ENCODE measurements at places on chromosomes 6 and 20.

DNA sequence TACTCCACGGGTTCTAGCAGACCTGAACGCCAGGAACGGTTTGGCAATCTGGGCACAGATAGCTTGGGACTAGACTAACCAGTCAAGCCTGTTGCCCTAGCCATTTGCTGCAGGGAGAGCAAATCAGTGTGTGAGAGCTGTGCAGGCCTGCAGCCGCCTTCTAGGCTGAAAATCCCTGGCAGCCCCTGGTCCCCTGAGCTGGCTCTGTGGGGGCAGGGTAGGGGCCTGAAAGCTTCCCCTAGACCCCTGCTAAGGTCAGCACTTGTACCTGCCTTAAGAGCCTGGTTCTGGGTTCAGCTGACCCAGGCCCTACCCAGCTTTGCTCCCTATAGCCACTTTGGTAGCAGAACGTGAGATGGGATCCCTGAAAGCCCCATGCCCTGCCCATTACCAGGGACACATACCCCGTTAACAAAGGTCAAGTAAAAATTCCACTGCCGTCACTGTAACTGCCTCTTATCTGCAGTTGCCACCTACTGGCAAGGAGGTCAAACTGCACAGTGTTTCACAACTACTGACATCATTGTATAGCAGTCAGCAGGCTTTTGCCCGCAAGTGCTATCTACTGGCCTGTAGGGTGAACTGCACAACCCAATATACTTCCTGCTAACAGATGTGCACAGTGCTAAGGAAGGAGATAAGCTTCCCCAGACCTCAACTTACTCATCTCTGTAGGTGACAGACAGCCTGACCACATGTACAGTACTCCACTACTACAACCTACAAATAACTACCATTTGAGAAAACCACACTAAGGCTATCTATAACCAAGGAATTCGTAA lies 95.1 kb upstream of the OLIG3 start:
- no peak for DNase-seq

GRCh38 chr6:137762168-137763090 lies 104.6 kb upstream of the TNFAIP3 start:
- DNase-seq, result no peak

GRCh38 chr20:53021934-53022333 lies 49.8 kb downstream of the TSHZ2 start:
- no peak for DNase-seq

- DNase-seq, result no peak
These were observed 646 bp downstream of the RPS6KA2 start for GRCh38 chr6:166626177-166627032.

DNA sequence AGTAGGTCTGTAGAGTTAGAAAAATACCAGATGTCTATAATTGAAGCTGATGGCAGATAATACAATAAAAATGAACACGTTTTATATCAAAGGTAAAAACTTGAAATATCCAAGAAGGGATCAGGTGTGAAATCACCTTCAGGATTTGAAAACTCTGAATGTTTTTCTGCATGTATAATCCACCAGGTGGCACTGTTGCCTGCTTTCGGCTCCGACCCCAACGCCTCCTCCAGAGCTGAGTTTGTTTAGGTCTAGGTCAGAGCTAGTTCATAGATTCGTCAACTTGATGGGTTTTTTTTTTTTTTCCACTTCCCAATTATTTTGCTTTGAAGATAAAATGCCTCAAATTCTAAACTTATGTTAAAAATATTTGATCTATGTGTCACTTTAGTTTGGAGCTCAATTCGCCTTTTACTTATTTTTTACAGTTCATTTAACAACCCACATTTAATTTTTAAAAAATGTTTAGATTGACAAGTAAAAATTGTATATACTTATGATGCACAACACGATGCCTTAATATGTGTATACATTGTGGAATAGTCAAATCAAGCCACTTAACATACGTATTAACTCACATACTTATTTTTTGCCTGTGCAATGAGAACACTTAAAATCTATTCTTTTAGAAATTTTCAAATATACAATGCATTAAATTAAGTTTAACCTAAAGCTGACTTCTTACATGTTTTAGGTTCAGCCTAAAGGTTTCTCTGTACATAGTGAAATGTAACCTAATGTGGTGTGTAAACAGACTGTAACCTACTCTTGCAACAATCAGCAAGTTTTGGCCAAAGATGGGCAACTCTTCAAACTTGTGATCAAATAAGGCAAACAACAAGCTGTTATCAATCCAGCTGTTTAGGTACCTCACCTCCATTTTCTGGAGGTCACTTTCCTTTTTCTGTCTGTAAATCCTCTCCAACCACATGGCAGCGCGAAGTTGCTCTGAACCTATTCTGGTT lies 39.4 kb upstream of the ENPP4 start:
- DNase-seq, result no peak

- no peak for DNase-seq
These were observed 8.0 kb upstream of the NKX2-2 start for GRCh38 chr20:21521596-21522480.

- no peak for DNase-seq
These were observed 107.9 kb upstream of the CLDN20 start for GRCh38 chr6:155155787-155156447.

DNA sequence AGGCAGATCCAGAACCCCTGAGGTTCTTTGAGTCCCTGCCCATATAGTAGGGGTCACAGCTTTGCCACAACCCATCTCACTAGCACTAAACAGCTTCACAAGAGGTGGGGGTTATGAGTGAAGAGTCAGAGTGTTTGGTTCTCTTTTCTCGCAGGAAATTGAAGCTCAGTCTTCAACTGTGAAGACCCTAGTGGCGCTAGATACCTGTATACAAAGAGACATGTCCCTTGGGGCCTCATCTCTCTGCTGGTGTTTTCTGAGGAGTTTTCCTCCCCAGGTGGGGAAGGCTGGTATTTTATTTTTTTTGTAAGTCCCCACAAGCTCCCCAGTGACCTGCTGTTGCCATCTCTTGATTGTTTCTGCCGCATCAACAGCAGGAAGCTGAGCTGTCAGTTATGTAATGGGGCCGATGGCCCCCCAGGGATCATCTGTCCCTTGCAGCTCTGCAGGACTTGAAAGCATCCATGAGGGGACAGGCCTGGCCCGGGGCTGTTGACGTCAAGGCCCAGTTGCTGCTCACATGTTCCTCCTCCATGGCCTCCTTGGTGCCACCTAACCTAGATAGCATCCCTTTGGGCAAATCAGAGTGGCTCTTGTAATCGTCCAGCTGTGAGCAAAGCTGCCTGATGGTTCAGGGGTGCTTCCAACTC lies 23.1 kb downstream of the STK35 start:
- no peak for DNase-seq

GRCh38 chr6:32933661-32934085 lies 7.2 kb downstream of the HLA-DMB start:
- DNase-seq, result peak; percentile 88

DNA sequence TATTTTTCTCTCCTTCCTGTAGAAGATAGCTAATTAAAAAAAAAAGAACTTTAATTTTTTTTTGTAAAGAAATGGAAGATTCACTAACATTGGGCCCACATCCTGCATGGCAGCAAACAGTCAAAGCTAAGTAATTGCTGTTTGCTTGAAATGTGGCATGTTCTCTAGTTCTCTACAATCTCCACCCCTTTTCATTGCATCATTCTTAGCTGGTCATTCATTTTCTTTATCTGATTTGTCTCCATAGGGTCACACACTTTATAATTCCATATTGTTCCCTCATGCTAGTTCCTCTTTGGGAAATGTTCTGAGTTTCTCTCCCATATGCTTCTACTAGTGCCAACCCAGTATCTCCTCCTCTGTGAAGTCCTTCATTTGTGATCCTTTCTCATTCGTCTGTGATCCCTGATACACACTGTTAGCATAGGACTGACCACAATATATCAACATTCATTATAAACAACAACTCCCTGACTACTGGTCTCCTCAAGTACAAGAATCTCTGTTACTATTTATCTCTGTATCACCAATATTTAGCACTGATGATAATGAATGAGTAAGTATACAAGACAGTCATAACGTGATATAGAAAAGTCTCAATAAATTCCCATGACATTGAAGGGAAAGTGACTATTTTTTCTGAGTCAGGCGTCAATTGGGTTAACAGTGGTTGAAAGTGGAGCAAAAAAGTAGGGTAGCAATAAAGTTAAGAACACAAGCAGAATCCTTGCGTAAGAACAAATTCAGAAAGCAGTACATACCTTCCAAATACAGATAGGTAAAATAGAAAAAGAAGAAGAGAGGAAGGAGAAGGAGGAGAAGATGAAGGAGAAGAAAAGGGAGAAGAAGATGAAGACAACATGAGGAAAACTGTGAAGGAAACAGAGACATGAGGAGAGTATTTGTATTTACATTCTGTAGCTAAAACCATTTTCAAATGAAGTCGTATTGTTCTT lies 33.2 kb upstream of the MYB start:
- no peak for DNase-seq

- DNase-seq, result no peak
These were observed 2.5 kb downstream of the WTAP start for GRCh38 chr6:159729598-159730331.

DNA sequence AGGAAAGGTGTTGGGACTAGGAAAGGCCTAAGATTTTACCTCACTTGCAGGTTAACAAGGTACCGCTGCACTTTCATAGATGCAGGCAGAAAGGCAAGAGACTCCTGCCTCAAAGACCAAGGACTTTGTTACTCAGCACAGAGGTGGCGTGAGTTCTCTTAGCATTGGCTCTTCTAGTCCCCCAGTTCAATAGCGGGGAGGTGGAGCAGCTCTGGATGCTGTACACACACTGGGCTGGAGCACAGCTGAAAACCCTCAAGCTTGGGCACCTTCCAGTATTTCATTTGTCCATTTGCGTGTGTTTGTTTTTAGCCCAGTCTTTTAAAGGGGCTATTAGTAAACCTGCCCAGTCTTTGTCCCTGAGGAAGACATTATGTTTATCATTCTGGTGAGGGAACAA lies 345.2 kb downstream of the FARS2 start:
- DNase-seq, result peak; percentile 63

- DNase-seq, result no peak
These were observed 129.7 kb upstream of the UFL1 start for GRCh38 chr6:96391776-96392360.

DNA sequence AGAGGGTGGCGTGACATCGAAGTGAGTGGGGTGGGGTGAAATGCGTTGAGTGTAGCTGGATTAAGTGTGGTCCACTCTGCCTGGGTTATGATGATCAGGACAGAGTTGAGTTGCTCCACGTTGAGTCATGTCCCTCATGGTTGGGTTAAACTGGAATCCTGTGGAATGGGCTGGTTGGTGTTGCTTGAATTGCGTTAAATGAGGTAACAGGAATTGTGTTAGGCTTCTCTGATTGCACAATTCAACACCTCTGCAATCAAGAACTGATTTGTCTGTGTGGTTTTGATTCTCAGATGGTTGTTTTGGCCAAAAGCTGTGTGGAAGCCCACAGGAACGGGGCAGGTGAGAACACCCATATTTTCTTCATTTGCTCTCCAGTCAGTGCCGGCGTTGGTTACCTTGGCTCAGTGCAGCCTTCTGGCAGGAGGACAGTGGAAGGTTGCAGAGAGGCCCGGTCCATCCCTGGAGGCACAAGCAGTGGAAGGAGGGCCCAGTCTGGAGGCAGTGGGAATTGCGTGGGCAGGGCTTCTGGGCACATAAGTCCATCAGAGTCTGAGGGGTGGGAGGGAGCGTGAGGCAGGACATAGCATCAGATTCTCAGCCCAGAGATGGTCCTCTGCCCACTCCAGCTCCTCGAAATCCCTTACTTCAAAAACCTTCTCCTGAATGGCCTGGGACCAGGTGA lies 11.6 kb downstream of the NOTCH4 start:
- peak; percentile 53 for DNase-seq

GRCh38 chr6:44428682-44429081 lies 41.2 kb downstream of the CDC5L start:
- no peak for DNase-seq

DNA sequence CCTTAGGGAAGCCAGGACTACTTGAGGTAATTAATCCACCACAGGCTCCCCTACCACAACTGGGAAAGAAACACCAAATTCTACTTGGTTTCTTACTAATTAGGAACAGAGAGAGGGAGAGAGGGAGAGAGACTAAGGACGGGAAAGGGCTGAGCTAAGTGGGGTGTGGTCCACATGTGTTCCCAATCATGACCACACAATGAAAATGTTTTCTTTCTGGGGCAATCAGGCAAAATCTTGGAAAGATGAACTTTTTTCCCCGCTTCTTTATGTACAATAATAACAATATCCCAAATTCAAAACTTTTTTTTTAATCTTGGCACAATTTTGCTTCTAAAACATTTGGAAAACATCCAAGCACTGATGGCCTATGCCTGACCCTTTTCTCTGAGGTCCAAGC lies 734.4 kb downstream of the MAFB start:
- no peak for DNase-seq

DNA sequence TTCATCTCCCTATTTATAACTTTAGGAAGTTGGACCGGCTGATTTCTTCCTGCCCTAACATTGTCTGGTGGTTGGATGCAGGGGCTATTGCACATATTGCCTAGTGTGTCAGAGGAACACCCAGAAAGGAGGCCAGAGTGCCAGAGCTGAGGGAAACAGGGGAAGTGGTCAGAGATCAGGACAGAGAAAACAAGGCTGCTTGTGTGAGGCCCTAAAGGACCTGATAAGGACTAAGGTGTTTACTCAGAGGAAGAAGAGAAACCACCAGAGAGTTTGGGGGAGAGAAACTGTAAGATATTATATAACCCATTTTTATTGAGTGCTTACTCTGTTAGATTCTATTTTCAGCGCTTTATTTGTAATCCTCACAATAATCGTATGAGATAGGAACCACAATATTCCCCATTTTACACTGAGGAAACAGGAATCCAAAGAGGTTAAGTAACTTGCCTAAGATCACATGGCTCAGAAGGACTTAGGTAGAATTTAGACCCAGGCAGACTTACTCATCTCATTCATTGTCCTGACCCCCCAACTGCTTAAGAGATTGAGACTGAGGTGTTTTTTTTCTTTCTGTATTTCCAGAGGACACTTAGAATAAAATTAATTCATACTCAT lies 54.0 kb upstream of the REV3L start:
- DNase-seq, result no peak

DNA sequence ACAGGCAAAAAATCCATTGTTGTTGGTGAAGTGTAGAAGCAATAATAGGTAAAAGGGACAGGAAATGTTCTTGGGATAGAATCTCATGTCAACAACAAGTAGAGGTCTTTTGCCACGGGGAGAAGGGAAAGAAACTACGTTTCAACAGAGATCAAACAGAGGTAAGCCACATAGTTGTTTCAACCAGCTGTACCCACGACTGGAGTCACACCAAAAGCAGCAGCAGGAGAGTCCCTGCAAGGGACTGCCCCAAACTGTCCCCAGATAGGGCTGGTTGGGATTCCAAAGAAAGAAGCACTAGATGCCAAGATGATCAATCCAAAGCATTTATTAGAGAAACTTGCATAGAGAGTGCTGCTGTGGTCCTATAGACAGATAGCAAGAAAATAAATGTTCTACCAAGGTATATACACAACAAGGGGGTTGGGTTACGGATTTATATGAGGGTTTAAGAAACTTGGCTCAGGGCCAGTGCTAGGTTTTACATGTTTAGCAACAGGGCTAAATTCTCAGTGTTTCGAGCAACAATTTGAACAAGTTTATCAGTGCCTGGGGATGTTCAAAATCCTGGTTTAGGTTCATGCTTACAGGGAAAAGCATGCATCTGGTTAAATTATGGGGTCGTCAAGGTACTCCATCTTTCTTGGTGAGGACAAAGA lies 466.5 kb downstream of the MMUT start:
- no peak for DNase-seq

- DNase-seq, result no peak
These were observed 134.0 kb upstream of the DTNBP1 start for GRCh38 chr6:15796844-15797243.

Measured in cardiac septum (tissue), 1 donor.